ENCODE measurements at places on chromosomes 4 and X.

DNA sequence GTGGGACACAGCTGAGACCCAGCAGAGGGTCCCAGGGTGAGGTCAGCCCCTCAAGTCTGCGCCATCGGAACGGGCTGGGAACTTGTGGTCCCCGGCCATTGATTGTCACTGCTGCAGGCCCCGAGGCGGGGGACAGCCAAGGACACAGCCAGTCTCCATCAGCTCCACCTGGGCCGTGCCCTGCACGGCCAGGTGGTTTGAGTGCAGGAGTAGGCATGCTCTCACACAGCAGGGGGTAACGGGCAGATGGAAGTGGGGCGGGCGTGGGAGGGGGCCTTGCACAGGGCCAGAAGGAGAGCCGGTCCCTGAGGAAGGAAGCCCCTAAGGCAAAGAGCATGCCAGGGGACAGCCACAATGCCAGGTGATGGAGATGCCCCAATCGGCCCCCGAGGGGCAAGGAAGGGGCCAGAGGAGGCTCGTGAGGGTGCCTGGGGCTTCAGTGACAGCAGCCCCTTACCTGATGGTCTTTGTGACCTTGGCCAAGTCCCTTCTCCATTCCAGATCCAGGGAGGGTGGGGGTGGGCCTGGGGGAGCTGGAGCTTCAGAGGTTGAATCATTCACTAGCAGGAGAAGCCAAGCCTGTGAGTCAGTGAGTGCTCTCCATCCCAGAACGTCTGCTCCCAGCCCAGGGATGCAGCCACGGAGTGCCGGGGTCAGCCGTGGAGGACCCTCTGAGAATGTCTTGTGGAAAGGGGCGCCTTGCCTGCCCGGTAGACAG, 2.3 kb downstream of the ATP2B3 start:
- no peak for DNase-seq

- DNase-seq, result no peak
Observed at GRCh38 chr4:83305187-83305586, 20.6 kb upstream of the COQ2 start.

- DNase-seq, result no peak
Observed at GRCh38 chrX:23822397-23822796, 39.4 kb downstream of the SAT1 start.

DNA sequence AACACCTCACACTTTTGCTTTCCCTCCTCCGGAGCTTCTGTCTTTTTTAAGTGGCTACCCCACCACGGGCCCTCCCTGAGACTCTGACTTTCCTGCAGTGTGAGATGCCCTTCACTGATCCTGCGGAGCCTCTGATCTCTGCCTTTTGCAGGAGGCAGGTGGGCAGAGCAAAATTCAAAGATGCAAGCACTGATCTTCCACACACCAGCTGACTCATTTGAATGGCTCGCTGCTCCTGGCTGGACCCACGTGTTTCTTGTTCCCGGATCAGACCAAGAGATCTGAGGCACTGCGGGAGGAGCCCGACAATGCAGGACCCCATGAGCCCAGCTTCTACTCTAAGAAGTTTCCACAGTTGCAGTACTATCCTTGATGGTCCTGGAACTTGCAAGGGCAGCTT, 1607.9 kb upstream of the TENM3 start:
- no peak for DNase-seq

DNA sequence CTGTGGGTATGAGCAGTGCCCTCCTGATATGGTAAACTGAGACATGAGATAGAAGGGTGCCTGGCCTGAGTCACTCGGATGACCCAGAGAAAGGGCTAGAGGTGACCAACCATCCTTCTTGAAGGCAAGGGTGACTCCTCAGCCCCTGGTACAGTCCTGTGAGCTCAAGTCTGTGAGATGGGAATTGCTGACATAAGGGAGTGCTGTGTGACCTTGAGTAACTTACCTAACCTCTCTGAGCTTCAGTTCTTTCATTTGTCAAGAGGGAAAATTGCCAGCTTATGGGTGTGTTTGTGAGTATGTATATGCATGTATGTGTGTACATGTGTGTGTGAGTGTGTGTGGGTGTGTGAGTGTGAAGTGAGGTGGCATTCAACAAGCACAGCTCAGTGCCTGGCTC, 210.4 kb upstream of the PSAPL1 start:
- no peak for DNase-seq

DNA sequence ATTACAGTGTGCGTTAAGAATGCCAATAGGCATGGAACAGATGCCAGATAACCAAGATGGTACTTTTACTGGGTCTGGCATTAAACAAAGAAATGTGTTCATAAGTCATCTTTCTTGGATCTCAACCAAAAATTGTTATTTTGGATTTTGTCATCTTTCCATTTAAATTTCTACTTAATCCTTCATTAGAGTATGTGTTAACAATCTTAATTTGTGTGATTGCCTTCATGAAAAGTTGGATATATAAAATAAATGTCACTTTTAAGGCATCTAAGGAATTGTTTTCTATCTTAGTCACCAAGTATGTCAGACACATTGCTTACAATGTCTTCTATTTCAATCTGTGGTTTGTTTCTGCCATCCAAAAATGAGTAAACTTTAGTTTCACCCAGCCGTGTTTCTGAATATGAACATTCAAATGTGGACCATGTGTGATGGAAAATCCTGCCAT, 87.5 kb downstream of the PALLD start:
- DNase-seq, result no peak

- no peak for DNase-seq
Observed at GRCh38 chr4:18973296-18973695, 951.7 kb upstream of the LCORL start.

GRCh38 chr4:116639070-116639577, 446.3 kb downstream of the TRAM1L1 start:
- no peak for DNase-seq

DNA sequence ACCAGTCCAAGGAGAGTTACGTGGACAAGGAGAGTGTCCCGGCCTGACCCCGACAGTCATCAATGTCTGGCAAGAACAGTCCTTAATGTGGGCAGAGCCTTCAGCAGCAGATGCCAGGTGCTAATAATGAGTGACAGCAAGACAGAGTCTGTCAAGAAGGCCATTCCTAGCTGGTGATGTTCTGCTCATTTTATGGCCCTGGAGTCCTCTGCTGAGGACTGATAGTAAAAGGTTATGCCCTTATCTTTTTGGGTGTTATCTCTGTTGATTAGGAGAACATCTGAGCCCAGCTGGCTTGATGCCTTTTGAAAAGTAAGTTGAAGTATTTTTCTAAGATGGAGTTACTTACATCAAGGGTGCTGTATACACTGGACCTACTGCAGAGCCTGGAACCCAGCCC, 67.3 kb downstream of the SLC34A2 start:
- DNase-seq, result no peak

DNA sequence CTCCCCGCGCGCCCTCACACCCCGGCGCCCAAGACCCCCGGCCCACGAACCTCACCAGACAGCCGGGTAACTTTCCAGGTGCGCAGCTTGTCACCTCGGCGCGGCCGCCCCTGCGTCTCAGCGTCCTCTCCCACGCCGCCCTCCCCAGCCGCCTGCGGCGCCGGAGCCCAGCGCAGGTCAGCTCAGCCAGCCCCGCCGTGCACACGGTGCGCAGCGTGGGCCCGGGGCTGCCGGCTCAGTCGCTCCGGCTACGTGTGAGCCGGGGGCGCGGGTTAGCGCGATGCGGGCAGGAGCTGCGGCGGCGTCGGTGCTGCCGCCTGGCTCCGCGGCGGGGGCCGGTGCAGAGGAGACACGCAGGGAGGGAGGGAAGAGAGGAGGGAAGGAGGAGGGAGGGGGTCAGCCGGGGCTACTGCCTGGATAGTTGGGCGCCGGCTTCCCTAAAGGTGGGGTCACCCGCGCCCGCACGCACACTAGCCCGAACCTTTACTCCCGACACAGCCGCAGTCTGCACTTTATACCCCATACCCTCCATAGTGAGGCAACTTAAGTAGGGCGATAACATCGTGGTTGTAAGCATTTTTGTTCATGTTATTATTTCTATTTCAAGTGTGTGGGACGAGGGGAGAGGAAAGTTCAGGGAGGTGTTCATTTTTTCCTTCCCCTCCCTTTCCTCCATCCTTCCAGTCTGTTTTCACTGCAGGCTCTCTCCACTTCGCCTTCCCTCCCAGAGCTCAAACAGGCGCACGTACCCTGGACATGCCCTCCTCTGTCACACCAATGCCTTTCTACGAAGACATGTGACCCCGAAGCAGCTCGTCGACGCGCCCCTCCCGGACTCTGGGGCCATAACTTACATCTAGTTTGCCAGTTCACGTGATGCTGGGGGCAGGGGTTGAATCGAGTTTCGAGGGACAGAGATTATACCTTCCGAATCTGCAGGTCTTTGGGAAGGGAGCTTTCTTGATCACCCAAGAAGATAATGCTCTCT, at the start of gene PRKG2:
PRKG2 (minus strand) TSS at position 342 of the 988 bp plus-strand sequence. CDS start 10,175 bp downstream, outside the sequence.
- DNase-seq, result no peak

DNA sequence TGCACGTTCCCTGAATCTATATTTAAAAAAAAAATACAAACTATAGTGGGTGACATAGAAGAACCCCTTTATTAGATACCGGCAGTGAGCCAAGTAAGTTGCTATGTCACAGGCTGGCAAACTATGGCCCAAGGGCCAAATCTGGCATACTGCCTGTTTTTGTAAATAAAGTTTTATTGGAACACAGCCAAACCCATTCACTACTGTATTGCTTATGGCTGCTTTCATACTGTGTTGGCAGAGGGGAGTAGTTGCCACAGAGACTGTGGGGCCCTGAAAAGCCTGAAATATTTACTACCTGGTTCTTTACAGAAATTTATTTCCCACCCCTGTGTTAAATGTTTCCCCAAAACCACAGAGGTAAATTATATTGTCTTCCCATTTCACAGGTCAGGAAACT, 71.2 kb upstream of the EGFL6 start:
- DNase-seq, result no peak

Data from T-helper 22 cell (primary cell).